ENCODE measurements at places on chromosomes 5 and 9. TPM values are rescaled to one million over a fixed set of nuclear protein-coding genes. Genes with fewer than 3 reads are reported as not detected.

DNA sequence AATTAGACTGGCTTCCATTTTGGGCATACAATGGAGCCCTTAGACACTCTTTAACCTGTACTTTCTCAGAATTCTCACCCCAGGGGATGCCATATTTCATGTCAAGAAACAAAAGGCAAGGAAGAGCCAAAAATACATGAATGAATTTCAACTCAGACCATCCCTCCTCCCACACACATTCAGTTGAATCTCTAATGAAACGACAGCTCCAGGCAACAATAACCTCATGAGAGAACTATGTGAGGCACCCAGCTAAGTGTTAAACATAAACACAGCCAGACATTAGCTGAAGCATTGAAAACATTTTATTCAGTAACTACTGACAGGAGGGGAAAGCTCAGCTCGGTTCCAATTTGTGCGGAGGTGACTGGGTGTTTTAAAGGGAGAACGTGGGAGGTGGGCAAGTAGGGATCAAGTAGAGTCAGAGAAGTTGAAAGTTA lies 1359.1 kb upstream of the CDH9 start:
- H3K27me3 ChIP-seq = no peaks in the 10 kb centered on the region
- H3K4me3 ChIP-seq = no peak overlapping the region
- no peak overlapping the region for H3K27ac ChIP-seq

DNA sequence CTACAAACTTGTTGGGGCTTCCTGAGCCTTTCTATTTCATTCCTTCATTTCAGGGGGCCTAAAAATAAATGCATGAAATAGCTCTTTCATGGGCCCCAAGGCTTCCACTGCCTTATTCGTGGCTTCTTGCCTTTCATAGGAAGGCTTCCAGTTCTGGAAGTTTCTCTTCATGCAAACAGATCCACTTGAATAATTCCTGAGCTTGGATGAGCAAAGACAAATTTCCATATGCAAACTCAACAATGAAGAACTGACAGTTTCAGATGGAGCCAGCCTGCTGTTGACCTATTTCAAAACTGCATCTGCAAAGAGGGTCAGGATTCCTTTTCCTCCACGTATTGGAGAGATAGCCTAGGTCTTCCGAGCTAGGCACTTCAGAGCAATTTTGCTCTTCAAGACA lies 142.1 kb downstream of the MLLT3 start:
- peaks cover 7% of the 10 kb centered on the region for H3K4me1 ChIP-seq
- DNase-seq = no peak
- H3K4me3 ChIP-seq = no peak overlapping the region
- H3K27ac ChIP-seq = no peak overlapping the region

DNA sequence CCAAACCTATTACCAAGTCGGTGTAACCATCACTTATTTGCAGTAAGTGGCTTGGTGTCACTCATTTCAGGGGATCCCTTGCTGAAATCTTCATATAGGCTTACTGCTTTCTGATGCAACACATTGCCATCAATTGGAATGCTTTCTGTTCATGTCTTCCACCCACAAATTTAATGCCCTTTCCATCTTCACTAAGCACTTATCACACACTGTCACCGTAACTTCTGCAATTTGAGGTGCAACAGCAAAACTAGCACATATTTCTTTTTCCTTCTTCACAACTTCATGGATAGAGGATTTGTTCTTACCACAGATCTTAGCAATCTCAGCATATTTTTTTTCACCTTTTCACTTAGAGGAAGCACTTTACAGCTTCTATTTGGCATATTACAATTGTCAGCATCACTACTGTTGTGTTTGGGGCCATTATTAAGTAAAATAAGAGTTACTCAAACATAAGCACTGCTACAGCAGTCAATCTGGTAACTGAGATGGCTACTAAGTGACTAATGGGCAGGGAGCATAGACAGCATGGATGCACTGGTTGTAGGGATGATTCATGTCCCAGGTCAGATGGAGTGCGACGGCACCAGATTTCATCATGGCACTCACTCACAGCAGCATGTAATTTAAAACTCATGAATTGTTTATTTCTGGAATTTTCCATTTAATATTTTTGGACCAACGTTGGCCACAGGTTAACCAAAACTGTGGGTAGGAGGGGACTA lies 70.1 kb downstream of the PIP5K1B start:
- peaks cover 13% of the 10 kb centered on the region for H3K4me1 ChIP-seq
- H3K36me3 ChIP-seq = no peaks in the 10 kb centered on the region
- peak; percentile 76 for DNase-seq
- no peak overlapping the region for H3K27ac ChIP-seq
- no peaks in the 10 kb centered on the region for H3K27me3 ChIP-seq
- no peak overlapping the region for H3K4me3 ChIP-seq

- DNase-seq = no peak
- no peak overlapping the region for H3K4me3 ChIP-seq
- no peaks in the 10 kb centered on the region for H3K4me1 ChIP-seq
- peaks cover 6% of the 10 kb centered on the region for H3K36me3 ChIP-seq
- no peaks in the 10 kb centered on the region for H3K27me3 ChIP-seq
- H3K27ac ChIP-seq = no peak overlapping the region
Measured at GRCh38 chr9:14311171-14311949, 2.6 kb downstream of the NFIB start.

DNA sequence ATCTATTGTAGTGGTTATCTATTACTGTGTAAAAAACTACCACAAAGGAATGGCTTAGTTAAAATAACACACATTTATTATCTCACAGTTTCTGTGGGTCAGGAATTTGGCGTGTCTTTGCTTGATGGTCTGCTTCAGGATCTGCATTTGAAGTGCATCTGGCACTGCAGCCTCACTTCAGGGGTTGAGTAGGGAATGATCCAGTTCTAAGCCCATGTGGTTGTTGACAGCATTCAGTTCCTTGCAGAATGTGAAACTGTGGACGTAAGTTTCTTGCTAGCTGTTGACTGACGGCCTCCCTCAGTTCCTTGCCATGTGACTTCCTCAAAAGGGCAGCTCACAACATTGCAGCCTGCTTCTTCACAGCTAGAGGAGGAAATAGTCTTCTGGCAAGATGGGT lies 2.1 kb upstream of the OGN start:
- DNase-seq = peak; percentile 58
- no peaks in the 10 kb centered on the region for H3K27me3 ChIP-seq
- H3K36me3 ChIP-seq = no peaks in the 10 kb centered on the region
- no peak overlapping the region for H3K27ac ChIP-seq

- H3K4me1 ChIP-seq = no peaks in the 10 kb centered on the region
- H3K27me3 ChIP-seq = no peaks in the 10 kb centered on the region
- no peak overlapping the region for H3K4me3 ChIP-seq
Measured at GRCh38 chr5:155540000-155540595, 526.5 kb downstream of the KIF4B start.

GRCh38 chr9:124780757-124781151 lies 3.8 kb downstream of the OLFML2A start:
- no peak overlapping the region for H3K27ac ChIP-seq
- H3K4me3 ChIP-seq = no peak overlapping the region
- peaks cover 10% of the 10 kb centered on the region for H3K4me1 ChIP-seq
- DNase-seq = peak; percentile 5
- H3K27me3 ChIP-seq = peaks cover 12% of the 10 kb centered on the region

DNA sequence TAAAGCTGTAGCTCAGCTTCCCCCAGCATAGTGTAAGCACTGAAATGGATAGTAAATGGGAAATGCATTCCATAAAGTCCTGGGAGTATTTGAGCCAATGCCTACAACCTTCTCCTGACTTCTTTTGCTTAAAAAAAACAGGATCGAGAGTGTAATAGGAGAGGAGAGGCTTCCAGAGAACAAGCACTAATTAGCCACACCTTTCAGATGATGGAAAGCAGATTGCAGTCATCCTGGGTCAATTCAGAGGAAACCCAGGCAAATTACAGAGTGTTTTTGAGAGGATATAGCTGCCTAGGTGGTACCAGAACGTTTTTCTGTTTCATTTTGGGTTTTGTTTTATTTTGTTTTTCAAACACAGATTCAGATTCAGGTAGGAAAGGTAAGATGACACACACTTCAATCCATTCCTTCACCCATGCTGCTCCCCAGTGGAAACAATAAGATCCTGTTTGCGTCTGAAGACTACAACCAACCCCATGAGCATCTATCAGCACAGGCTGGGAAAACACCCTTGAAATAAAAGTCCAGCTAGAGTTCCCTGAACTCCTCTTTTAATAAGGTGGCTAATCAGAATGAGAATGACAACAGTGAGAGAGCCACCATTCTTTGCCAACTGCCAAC lies 95.6 kb downstream of the RFK start:
- no peak overlapping the region for H3K4me3 ChIP-seq
- no peak overlapping the region for H3K27ac ChIP-seq
- no peaks in the 10 kb centered on the region for H3K27me3 ChIP-seq
- H3K36me3 ChIP-seq = no peaks in the 10 kb centered on the region
- DNase-seq = no peak

DNA sequence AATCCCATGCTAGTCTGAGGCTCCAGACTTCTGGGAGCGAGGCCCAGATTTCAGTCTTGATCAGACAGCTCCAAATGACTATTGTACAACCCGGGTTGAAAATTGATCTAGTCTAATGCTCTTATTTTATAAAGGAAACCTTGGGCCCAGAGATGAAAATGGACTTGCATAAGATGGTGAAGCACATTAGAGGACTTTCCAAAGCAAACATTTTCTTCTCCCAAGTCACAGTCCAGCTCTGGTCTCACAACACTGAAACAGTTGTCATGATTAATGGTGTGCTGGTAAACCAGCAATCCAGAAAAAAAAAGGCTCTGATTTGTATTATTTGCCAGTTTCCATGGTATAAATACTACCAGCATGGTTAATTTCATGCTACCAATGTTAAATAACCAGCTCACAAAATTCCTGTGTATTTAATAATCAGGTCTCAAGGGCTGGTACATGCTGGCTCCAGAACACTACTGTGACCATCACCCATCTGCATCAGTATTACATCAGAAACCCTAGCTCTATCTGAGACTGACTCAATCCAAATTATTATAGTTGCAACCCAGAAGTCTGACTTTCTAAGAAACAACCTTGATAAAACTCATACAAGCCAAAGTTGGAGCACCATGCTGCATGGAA lies 32.5 kb upstream of the ABLIM3 start:
- no peaks in the 10 kb centered on the region for H3K36me3 ChIP-seq
- no peak for DNase-seq
- H3K27ac ChIP-seq = no peak overlapping the region
- H3K4me1 ChIP-seq = no peaks in the 10 kb centered on the region
- no peak overlapping the region for H3K4me3 ChIP-seq
- H3K27me3 ChIP-seq = no peaks in the 10 kb centered on the region

DNA sequence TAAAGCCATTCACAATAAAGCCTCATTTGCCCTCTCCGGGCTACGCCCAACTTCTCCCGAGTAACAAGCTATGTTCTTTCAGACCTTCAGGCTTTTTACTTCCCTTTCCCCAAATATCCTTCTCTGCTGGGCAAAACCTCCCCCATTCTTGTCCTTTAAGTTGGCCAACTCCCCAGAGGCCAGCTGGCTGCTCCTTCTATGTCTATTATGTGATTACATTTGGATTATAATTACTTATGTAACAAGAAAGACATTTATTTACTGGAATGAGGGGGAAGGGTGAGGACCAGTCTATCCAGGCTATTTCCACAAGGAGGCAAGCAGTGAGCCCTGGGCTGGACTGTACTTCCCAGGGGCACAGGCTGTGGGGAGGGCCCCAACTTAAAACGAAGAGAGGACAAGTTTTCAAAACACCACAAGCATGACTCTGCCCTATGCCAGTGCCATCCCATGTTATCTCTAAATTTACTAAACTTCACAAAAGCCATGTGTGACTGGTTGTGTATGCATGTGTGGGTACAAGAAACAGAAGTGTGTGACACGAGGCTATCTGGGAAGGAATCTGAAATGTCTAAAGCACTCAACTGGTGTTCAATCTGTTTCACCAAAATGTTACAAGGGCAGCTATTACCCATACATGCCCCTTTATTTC lies 84.5 kb downstream of the GNAQ start:
- no peaks in the 10 kb centered on the region for H3K27me3 ChIP-seq
- DNase-seq = no peak
- no peak overlapping the region for H3K4me3 ChIP-seq
- no peak overlapping the region for H3K27ac ChIP-seq

GRCh38 chr5:105506692-105507277 lies 1944.2 kb upstream of the NUDT12 start:
- no peak for DNase-seq
- H3K4me3 ChIP-seq = no peak overlapping the region
- no peak overlapping the region for H3K27ac ChIP-seq
- H3K36me3 ChIP-seq = no peaks in the 10 kb centered on the region
- no peaks in the 10 kb centered on the region for H3K27me3 ChIP-seq

- DNase-seq = no peak
- H3K36me3 ChIP-seq = no peaks in the 10 kb centered on the region
- no peaks in the 10 kb centered on the region for H3K27me3 ChIP-seq
Measured at GRCh38 chr5:14295610-14296009, 152.5 kb downstream of the TRIO start.

DNA sequence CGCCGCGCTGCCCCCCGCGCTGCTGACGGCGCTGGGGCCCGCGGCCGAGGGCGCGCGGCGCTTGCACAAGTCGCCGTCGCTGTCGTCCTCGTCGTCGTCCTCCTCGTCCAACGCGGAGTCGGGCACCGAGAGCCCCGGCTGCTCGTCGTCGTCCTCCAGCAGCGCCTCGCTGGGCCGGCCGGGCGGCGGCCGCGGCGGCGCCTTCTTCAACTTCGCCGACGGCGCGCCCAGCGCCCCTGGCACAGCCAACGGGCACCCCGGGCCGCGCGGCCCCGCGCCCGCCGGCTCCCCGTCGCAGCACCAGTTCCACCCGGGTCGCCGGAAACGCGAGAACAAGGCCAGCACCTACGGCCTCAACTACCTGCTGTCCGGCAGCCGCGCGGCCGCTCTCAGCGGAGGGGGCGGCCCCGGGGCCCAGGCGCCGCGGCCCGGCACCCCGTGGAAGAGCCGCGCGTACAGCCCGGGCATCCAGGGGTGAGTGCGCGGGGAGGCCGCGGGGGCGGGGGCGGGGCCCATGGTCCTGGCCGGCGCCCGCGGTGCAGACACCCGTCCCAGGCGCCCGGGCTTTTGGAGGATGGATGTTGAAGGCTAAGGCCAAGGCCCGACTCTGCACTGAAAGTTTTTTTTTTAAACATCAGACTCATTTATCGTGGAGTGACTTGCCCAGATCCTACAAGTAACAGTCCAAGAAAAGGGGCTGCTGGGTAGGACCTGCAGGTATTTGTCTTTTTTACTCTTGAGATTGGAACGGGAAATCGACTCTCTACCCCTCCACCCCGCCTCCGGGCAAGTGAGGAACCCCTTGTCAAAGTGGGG lies 1.2 kb downstream of the TENT4A start:
- H3K27ac ChIP-seq = no peak overlapping the region
- H3K36me3 ChIP-seq = no peaks in the 10 kb centered on the region
- no peak overlapping the region for H3K4me3 ChIP-seq
- H3K4me1 ChIP-seq = peaks cover 45% of the 10 kb centered on the region
- peak; percentile 41 for DNase-seq

GRCh38 chr5:179486596-179487051 lies 63.7 kb upstream of the RUFY1 start:
- DNase-seq = no peak
- H3K27ac ChIP-seq = no peak overlapping the region
- no peaks in the 10 kb centered on the region for H3K27me3 ChIP-seq
- H3K4me1 ChIP-seq = peaks cover 5% of the 10 kb centered on the region

The TNC gene
- 12.1 TPM for total RNA-seq

The TLN1 gene
- 373 TPM for total RNA-seq

The HSPA4 gene
- total RNA-seq = 51.1 TPM

The ZCCHC9 gene
- 26.3 TPM for total RNA-seq

The RBM18 gene
- total RNA-seq = 24.0 TPM

The TNFSF8 gene
- 1.3 TPM for total RNA-seq
